Mucosa of descending colon (tissue), 3 donors: ENCODE measurements at places on chromosomes 6 and 20.

DNA sequence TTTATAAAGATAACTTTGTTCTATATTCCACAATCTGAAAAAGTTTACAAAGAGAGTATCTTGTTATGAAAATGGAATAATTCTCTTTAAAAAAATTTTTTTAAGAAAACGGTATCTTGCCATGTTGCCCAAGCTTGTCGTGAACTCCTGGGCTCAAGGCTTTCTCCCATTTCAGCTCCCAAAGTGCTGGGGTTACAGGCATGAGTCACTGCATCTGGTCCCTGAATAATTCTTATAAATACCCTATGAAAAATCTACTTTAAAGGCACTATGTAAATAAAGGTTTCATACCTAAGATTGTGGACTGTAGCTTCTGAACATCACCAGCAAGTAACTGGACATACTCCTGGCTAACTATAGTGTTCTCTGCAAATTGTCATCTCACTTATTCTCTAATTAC lies 60.3 kb downstream of the SAMD3 start:
- DNase-seq, result no peak

GRCh38 chr6:10510592-10511367 lies 10.4 kb upstream of the GCNT2 start:
- no peak for DNase-seq

DNA sequence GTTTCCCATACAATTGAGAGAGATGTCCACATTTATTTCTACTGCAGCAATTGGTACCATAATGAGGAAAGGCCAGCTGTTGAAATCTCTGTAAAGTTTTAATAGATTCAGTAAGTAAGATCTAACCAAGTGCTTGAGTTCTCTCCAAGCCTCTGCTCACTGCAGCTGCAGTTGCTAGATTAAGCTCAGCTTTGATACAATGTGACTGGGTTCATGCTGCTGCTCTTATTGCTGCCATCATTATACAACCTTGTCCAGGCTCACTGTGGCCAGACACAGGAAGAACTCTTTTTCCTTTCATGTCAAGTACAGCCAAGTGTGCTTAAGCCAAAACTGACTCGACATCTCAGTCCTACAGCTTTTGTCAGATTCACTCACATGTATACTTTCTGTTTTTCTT lies 423.5 kb downstream of the GJA1 start:
- no peak for DNase-seq

- peak; percentile 29 for DNase-seq
Observed at GRCh38 chr20:62961310-62961783, 8.8 kb downstream of the SLC17A9 start.

- no peak for DNase-seq
Observed at GRCh38 chr20:48763216-48763914, 64.4 kb downstream of the PREX1 start.

GRCh38 chr20:48656661-48657211 lies 171.1 kb downstream of the PREX1 start:
- no peak for DNase-seq

- no peak for DNase-seq
Observed at GRCh38 chr6:133503336-133503729, 262.2 kb downstream of the EYA4 start.
